ENCODE measurements at places on chromosomes 2 and 18. TPM values are rescaled to one million over a fixed set of nuclear protein-coding genes. Genes with fewer than 3 reads are reported as not detected.
A peak's percentile ranks its signal among the peaks of the same experiment; 100 is the strongest.

MCFD2 gene
- total RNA-seq, result 91.4 TPM

SERPINB11 gene
- total RNA-seq, result not detected

ADD2 gene
- 4.8 TPM for total RNA-seq

SERPINB12 gene
- not detected for total RNA-seq

IRS1 gene
- total RNA-seq, result 15.9 TPM

MFF gene
- total RNA-seq, result 94.6 TPM

RAB27B gene
- total RNA-seq, result 1.8 TPM

ABCB11 gene
- 0.95 TPM for total RNA-seq

HOXD9 gene
- total RNA-seq, result 0.95 TPM

NPHP1 gene
- total RNA-seq, result 4.1 TPM

LRRC30 gene
- not detected for total RNA-seq

- DNase-seq, result no peak
Observed at GRCh38 chr2:144081272-144081671, 438.6 kb downstream of the ZEB2 start.

DNA sequence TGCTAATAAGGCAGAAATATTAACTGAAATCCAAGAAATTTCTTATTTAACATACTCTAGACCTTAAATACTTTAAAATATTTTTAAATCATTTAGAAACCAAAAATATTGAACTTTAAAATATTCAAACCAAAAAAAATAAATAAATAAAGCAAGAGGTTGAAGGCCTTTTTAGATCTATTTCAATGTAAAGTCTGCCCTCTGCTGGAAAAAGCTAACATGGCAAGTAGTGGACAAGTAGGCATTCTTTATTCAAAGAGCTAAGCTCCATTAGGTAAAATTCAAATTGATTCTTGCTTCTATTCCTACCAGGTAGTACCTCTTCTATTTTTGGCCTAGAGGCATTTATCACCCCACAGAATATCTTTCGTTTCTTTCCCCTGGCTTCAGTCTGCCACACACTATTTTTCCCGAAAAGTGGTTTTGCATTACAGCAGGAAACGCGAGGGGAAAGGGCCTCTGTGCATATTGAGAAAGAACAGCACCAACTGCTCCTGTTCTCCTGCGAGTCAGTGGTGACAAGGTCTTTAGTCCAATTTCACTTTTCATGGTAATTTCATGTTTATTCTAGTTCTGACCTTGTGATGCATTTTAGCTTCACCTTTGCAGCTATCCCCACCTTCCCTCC, 20.4 kb downstream of the IFIH1 start:
- peak; percentile 66 for DNase-seq

DNA sequence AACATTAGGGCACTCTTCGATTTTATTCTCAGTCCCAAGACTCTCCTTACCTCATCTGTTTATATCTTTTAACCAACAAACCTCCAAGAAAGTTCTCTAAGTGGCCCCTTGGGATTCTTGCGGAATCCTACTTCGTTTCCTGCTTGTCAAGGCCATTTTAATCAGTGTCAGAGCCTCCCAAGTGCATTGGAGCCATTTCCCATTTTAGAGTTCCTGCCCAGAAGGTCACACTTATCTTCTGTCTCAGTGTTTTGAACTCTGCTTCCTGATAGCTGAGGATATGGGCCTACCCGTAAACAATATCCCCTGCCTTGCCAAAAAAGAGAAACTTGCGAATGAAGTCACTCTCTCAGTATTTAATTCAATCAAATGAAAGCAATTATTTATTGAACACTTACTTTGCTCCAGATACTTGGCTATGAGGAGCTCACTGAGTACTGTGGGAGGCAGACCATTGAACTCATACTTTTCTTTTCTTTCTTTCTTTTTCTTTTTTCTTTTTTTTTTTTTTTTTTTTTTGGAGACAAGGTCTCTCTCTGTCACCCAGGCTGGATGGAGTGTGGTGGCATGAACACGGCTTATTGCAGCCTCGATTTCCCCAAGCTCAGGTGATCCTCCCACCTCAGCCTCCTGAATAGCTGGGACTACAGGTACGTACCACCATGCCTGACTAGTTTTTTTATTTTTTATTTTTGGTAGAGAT, 5.7 kb upstream of the NOSTRIN start:
- no peak for DNase-seq

DNA sequence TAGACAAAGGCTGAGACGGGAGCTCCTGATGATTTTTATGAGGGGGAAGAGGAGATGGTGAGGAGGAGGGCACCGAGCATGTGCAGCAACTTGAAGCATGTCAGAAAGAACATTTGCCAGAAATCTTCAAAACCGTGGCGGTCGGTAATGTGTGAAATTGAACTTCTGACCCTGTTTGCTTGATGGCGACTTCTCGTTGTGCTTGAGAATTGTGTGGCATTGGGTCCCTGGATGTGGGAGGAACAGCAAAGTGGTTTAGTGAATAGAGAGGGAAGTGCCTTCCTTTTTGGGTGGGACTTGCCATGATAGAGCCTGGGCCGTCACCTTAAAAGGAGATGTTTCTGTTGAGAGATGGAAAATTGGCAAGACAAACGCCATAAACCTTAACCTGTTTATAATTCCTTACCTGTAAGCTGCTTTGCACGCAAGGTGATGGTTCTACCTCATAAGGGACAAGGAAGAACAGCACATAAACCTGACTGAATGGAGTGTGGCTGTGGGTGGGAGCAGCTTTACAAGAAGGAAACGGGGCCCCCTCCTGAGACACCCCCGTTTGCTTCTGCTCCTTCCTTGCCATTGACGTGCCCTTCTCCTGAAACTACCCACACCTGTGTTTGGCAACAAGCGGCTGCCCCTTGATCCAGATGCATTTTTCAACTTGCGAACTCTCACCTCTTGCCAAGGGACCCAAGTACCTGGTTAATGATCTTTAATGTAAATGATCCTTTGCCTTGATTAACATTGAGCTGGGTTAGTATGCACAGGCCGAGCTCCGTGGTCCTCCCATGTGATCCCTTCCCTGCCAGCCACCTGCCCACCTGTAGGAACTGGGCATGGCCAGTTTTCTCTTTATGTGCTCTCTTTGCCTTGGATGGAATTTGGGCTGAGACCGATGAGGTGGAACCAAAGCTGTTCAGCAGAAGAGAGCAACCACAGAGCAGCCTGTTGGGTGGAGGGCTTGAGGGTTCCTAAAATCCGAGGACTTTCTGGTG, 153.2 kb downstream of the NEDD4L start:
- DNase-seq, result no peak

DNA sequence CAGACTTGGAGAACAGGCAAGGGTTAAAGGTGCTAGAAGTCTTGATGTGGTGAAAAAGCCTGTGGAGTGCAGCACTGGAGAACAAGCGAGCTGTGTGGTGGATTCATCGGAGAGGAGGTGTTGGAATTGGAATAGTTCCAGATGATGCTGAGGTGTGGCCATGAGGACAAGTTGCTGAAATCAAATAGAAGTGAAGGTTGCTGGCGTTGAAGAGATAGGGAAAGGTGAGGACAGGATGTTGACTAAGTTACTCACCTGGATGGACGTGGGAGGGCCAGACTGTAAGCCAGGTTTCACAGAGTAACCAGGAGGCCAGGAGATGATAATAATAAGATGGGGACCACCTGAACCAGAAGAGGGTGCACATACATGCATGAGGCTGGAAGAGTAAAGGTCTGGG, 173.4 kb downstream of the DIS3L2 start:
- no peak for DNase-seq

- DNase-seq, result no peak
Observed at GRCh38 chr2:24107-24506, 22.2 kb downstream of the FAM110C start.

DNA sequence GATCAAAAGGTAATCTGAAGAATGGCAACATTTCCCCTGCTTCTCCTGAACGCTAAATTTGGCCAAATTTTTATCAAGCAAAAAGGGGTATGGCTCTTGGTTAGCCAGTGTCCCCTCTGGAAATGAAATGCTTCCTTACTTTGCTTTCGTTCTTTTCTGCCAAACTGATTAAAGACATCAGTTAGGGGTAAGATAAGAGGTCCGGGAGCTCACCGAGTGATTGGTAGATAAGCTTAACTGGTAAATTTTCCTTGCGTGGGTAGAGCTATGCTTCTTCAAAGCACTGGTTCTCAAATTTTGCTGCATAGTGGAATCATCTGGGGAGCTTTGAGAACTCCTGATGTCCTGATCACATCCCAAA, 62.7 kb upstream of the MAPRE2 start:
- DNase-seq, result no peak

DNA sequence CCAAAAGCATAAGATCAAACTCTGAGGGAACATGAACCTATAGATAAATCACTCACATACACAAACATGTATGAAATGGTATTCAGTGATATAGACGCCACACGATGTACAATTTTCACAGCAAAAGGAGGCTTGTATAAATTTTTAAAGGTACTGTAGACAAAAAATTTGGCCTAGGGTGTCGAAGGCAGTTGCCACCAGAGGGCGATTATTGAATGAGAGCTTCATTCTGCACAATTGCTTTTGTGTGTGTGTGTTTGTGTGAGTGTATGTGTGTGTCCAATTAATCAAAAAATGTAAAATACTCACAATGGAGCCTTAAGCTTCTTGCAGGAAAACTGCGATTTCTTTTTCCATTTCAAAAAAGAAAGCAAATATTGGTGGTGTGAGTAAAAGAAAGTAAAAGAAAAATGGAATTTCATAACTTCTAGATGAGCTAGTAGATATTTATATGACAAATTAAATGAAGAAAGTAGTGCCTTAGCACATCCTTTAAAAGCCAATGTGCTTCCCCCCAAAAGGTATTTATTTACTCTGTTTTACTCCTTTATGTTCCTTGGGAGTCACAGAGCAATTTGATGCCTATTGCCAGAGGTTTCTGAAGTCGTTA, 800.1 kb downstream of the SATB2 start:
- DNase-seq, result no peak

DNA sequence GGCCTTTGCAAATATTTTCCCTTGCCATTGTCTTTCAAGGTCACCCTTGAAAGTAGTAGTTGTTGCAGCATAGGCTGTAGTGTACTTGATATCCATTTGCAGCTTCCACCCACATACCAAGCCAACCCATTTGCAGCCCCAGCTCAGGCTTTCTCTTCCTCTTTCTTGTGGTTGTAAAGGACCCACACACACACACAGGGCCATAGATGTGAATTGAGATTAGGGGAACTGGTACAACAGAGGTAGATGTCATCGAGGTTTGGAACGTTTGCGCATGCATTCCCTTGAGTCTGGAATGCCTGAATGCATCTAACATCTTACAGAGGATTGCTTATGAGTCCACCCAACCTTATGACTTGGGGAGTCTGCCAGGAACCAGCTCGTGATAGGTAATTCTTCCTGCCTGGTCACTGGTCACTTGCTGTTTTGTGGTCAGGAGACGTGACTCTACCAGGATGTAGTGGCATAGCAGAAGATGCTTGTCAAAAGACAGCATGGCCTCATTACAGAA, 91.9 kb downstream of the MRPS9 start:
- no peak for DNase-seq

DNA sequence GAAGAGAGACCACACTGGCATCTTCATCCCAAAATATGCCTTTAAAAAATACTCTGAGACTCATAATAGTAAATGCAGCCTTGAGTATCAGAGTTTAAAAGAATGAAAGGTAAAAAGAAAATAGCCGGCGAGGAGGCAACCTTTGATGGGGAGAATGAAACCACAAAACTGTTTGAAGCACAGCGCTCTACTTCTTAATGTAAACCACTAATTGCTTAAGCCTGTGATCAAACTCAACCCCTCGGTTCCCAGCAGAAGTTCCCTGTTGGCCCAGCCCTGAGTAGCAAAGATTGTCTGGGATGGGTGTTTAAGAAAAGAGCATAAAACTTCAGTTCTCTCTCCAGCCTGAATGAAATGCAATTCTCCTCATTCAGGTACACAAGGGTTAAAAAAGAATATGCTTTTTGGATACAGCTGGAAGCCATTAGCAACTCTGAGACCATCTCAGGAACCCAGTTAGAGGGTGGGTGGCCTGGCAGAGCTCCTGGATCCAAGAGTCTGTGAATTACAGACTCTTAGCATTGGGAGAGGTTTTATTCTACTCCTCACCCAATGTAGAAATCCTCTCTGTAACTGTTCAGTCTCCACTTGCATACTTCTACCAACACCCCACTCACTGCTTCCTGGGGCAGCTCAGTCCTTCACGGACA, 44.8 kb downstream of the VIT start:
- DNase-seq, result no peak

GRCh38 chr2:57516698-57517340, 529.8 kb upstream of the VRK2 start:
- no peak for DNase-seq

GRCh38 chr2:239223310-239224198, 177.3 kb downstream of the HDAC4 start:
- no peak for DNase-seq

DNA sequence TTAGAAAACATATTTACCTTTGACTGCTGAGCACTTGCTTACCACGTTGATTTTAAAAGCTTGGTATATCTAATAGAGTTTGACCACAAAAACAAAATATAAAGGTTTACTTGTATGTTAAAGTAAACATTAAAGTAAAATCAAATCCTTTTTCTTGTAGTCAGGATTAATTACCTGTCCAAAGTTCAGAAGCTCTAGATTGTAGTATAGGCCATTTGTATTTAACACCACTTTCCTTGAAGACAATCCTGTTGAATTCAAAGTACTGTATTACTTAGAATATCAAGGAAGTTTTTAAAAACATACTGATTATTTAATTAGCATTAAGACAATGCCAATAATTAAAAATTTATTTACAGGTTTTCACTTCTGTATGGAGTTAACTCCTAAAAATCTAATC, 53.0 kb downstream of the PGAP1 start:
- DNase-seq, result no peak

DNA sequence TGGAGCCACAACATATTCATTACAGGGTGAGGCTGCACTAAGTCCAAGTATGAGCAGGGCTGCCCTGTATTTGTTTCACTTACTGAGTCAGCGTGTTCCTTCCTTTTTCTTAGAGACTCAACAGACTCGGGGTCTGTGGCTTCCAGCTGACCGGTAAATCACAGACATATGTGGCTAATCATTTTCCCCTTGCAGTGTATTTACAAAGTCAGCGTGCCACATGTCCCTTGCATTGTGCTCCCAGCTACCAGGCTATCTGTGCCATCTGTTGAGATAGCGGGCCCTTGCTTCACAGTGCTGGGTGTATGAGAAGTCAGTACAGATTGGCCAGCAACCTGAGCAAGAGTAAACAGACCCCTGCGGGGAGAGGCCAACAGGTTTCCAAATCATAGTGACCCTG, 254.3 kb downstream of the LRRTM1 start:
- DNase-seq, result no peak

DNA sequence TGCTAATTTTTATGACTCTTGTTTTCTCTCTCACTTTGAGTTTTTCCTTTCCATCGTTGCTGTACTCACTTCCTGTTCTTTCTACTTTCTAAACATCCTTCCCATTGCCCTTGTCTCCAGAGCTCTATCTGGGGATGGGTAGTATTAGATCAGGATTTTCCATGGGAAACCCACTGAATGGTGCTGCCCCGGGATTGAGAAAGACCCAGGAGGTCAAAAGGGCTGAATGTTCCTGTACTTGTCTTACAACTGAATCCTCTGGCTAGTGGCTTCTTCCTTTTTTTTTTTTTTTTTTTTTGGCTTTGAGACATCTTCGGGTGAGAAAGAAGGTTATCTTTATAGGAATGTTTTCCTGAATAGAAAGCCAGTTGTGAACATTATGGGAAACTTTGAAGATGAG, 364.8 kb upstream of the SLC14A2 start:
- no peak for DNase-seq

- no peak for DNase-seq
Observed at GRCh38 chr2:143802871-143803650, 673.8 kb downstream of the ARHGAP15 start.
